Activated CD8-positive, alpha-beta memory T cell treated with anti-CD3 and anti-CD28 coated beads for 24 hours (primary cell): ENCODE measurements at places on chromosomes 5 and 9.

DNA sequence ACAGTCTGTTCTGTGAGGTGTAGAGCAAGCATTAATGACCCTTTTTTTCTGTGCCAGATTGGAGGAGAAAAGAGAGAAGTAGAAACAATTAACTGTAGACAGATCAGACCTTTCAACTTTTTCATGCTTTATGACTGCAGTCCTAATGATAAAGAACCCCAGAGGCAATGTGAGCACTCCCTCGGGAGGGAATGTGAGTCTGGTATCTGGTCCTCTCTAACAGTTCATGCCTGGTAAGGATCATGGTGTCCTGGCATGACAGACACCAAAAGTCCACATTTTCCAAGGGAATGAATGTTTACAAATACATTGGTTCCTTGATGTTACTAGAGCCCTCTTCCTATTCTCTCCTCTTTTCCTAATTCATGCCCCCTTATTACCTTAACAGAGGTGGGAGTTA, 70.3 kb downstream of the MTAP start:
- DNase-seq: no peak

DNA sequence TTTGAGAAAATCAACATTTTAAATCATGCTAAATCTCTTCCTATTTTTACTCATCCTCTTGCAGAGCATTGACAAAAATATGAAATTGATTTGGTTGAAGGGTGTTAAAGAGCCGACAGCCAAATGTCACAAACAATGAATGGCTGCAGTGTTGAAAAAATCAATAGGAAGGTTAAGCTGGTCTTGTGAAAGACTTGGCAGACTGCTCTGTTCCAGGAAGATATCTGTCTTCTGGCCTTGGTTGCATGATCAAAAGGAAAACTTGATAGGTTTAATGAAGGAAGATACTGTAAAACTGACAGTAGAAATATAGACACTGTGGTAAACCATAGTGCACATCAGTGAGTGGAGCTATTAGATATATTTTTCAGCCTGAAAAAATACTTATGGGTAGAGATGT, 103.6 kb downstream of the PBX3 start:
- DNase-seq: no peak

- DNase-seq: no peak
Measured at GRCh38 chr5:38500573-38501260, 55.7 kb downstream of the LIFR start.

DNA sequence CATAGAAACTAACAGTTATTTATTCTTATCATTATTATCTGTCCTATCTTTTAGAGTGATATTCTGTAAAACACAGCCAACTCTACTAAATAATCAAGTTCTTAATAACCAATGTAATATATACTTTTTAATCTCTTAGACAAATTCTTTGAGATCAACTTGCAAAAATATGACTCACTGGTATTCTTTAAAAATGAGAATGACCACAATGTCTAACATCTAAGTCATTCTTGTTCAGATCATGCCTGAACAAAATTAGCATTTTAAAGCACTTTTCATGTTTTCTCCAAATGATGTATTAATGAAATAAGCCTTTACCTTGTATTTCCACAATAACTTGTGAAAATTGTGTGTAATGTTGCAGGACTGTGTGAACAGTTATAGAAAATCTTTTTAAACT, 356.9 kb upstream of the RGMB start:
- no peak for DNase-seq

DNA sequence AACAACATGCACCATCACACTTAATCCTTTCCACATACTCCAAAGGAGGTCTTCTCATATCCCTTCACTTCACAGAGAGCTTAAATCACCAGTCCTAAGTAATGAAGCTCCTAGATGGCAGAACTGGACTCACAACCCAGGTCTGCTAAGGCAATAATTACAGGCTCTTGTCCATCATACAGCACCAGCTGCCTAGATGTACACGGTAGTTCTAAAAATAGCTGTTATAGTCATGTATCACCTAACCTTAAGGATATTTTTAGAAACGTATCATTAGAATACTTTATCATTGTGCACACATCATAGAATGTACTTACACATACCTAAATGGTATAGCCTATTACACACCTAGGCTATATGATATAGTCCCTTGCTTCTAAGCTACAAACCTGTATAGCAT, 644.6 kb upstream of the RGMB start:
- no peak for DNase-seq

DNA sequence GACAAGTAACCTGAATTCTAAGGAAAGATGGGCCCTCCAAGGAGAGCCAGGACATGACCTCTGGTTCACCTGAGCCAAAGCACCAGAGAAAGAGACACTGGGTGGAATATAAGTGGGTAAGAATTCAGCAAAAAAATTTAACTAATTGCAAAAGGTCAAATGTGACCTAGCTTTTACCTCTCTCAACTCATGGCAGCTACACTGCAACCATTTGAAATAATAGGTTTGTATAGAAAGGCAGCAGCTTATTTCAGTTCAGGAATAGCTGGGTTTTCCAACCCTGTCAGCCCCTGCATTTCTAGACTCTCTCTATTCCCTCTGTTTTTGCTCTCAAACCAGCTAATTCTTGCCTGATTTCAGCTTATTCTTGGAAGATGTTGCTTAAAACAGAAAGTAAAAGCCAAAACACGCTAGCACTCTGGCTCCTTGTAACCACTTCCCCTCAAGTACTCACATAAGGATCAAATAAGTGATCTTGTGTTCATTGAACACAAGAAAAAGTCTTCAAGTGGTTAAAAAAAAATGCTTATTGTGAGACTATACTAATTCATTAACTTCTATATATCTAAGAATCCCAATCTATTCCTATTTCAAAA, 101.1 kb upstream of the NR4A3 start:
- DNase-seq: no peak

DNA sequence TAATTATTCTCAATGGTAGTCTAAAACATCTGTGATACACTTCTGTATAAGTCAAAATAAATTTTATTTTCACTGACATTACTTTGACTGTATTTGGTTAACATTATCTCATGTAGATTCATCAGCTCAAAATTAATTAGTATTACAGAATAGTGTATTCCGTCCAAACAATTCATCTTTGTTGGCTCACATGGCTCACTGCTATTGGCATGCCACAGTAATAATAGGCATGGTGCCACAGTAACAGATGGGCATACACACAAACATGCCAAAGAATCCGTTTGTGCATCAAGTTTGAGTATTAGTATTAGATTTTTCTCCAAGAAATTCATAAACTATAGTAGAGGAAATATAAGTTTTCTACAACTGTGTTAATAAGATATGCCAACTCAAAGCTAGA, 14.2 kb downstream of the AP3B1 start:
- DNase-seq: no peak

- no peak for DNase-seq
Measured at GRCh38 chr9:132410642-132411041, 631 bp downstream of the CFAP77 start.
